CD4-positive, alpha-beta T cell treated with Interleukin-21 for 1 hour (primary cell): ENCODE measurements at places on chromosomes 2 and 18.

DNA sequence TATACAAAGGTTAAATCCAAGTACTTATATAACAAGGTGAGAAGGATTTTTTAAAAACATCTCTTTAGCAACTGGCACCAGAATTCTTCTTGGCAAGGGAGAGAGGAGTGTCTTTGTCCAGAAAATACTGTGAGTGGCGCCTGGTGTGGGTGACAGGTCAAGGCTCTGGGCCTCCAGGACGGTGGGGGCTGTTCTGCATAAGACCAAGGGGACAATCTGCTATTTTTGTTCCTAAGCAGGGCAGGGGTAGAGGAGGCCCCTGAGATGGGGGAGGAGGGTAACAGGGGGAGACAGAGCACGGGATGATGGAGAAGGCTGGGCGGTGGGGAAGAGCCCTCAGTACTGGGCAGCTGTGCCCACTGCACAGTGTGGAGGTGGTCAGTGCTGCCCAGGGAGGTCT lies 51.6 kb upstream of the TAF1B start:
- no peak for DNase-seq

GRCh38 chr2:71505086-71505769 lies 51.9 kb downstream of the DYSF start:
- no peak for DNase-seq

DNA sequence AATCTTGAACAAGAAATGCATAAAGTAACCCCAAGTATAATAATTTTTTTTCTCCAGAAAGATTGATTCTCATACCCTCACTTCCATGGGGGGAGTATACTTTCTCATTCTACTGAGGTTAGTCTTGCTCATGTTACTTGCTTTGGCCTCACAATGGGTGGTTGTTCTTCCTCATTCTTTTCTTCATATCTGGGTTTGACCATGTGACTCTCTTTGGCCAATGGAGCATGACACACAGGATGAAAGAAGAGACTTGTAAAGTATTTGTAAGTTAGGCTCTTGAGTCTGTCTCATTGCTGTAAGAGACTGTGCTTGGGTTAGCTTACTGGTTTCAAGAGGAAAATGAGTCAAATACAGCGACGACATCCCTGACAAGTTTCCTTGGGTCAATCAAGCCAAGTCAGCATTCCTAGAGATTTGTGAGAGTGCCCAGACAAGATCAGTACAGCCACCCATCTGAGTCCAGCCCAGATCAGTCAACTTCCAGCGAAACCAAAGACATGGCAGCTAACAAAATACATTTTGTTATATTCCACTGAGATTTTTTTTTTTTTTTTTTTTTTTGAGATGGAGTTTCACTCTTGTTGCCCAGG lies 970.2 kb downstream of the BCL11A start:
- no peak for DNase-seq

DNA sequence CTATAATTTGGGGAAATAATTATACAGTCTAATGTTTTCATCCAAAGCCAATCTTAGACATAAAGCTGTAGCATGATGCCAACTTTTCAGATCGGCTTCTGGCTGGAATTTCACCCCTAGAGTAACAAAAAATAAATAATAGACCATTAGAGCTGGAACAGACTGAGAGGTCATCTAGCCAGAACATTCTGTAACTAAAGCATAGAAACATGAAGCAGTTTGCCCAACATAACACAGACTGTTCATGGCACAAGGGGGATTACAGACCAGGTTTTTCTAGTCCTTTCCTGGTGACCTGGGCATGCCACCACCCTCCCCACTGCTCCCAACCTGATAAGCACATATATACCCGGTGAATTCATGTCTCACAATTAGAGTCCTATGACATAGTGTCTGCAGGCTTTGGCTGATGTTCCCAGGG lies 116.4 kb upstream of the PPP1CB start:
- no peak for DNase-seq

DNA sequence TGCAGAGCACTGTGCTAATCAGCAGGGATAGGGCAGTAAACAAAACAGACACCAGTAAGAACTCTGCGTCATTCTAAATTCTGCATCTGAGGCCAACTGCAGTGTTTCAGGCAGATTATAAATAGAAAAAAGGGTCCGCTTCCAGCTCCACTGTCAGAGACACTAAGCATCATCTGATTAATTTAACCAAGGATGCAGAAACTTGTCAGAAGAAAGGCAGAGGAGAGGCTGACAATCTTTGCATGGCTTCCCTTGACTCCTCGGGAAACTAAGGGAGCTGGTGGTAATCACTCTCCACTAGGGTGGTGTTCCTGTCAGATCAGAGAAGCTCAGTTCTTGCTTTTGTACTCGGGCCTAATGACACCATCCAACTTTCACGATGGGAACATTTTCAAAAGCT lies 123.5 kb downstream of the DNAH6 start:
- no peak for DNase-seq

- no peak for DNase-seq
Observed at GRCh38 chr2:179936654-179937053, 70.4 kb downstream of the CWC22 start.

DNA sequence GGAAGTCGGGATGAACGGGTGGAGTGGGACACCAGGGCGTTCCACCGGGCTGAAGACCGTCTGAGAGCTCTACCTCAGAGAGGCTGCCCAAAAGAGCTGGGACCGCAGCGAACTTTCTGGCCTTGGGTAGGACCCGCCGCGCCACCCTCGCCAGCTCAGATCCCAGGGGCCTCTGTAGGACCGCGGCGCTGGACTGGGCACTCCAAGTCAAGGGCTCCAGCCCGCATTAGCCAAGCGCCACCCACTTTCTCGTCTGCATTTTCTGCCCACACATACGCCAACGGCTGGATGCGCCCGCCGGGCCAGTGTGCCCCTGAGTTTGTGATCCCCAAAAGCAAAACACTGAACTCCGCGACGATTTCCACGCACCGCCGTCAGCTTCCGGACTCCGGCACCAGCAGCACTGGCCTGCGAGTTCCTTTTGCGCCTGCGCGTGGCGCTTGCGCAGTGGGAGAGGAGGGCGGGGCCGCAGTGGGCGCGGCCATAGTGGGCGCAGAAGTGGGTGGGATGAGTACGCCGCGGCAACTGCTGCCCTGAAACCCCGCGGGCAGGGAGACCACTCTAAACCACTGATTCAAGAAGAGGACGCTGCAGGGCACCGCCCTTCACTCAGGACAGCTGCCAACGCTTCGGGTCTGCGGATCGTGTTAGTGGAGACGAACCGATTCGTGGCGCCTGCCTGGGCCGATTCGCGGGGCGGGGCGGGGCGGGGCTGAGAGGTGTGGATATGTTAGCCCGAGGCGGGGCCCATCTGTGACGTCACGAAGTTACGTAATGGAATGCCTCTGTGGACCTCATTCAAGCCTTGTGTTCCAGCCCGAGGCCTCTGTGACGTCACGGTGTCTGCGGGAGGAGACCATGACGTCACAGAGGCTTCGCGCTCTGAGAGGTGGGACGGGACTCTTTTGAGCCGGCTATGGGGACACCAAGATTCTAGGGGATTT lies 10.5 kb downstream of the OSR1 start:
- DNase-seq = peak; percentile 98

DNA sequence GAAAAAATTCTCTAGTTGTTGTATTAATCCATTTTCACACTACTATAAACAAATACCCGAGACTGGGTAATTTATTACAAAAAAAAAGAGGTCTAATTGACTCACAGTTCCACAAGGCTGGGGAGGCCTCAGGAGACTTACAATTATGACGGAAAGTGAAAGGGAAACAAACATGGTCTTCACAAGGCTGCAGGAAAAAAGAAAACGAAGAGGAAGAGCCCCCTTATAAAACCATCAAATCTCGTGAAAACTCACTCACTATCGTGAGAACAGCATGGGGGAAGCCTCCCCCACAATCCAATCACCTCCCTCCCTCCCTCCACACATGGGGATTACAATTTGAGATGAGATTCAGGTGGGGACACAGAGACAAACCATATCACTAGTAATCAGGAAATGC lies 61.7 kb upstream of the SPTBN1 start:
- peak; percentile 34 for DNase-seq
